Chondrocyte (in vitro differentiated cells): ENCODE measurements at places on chromosomes 6 and 20. TPM values are rescaled to one million over a fixed set of nuclear protein-coding genes. Genes with fewer than 3 reads are reported as not detected.

The PNPLA1 gene
- total RNA-seq = not detected in 3 replicates

The PSORS1C2 gene
- total RNA-seq = not detected in 3 replicates

The VGLL2 gene
- total RNA-seq = not detected in 3 replicates

The SLC17A1 gene
- not detected in 3 replicates for total RNA-seq

The STX11 gene
- 1.6 to 3.1 TPM (median 2.9 TPM) in 3 replicates for total RNA-seq

The ARFGEF2 gene
- 29.2 to 31.8 TPM (median 30.0 TPM) in 3 replicates for total RNA-seq

The DEFB123 gene
- total RNA-seq = not detected in 3 replicates

The LSM14B gene
- total RNA-seq = 37.3 to 51.9 TPM (median 48.6 TPM) in 3 replicates

The PKIB gene
- total RNA-seq = 42.1 to 50.9 TPM (median 44.3 TPM) in 3 replicates

The FAM217B gene
- total RNA-seq = 12.7 to 14.0 TPM (median 13.7 TPM) in 3 replicates

The F13A1 gene
- total RNA-seq = 0.94 to 2.9 TPM (median 2.7 TPM) in 3 replicates

The VNN1 gene
- total RNA-seq = not detected in 3 replicates

The GJA1 gene
- total RNA-seq = 194 to 296 TPM (median 295 TPM) in 3 replicates
